Stimulated activated CD4-positive, alpha-beta T cell treated with anti-CD3 and anti-CD28 coated beads, Interleukin-15, amount 100 ng/mL, for 1 hour (primary cell): ENCODE measurements at places on chromosomes 2 and 18.

GRCh38 chr2:175436076-175436475 lies 254.6 kb upstream of the ATP5MC3 start:
- DNase-seq = no peak

GRCh38 chr2:43100883-43101662 lies 125.3 kb downstream of the ZFP36L2 start:
- no peak for DNase-seq

- DNase-seq = no peak
Observed at GRCh38 chr2:3557639-3558204, 411 bp downstream of the RNASEH1 start.

- no peak for DNase-seq
Observed at GRCh38 chr18:55163550-55163949, 204.3 kb upstream of the CCDC68 start.

GRCh38 chr2:236575510-236575909 lies 5.9 kb downstream of the ACKR3 start:
- DNase-seq = no peak

GRCh38 chr2:165864296-165864695 lies 70.2 kb upstream of the GALNT3 start:
- DNase-seq = no peak

GRCh38 chr18:11672846-11673454 lies 16.1 kb upstream of the GNAL start:
- no peak for DNase-seq

- DNase-seq = no peak
Observed at GRCh38 chr2:36613801-36614200, 15.8 kb upstream of the FEZ2 start.

DNA sequence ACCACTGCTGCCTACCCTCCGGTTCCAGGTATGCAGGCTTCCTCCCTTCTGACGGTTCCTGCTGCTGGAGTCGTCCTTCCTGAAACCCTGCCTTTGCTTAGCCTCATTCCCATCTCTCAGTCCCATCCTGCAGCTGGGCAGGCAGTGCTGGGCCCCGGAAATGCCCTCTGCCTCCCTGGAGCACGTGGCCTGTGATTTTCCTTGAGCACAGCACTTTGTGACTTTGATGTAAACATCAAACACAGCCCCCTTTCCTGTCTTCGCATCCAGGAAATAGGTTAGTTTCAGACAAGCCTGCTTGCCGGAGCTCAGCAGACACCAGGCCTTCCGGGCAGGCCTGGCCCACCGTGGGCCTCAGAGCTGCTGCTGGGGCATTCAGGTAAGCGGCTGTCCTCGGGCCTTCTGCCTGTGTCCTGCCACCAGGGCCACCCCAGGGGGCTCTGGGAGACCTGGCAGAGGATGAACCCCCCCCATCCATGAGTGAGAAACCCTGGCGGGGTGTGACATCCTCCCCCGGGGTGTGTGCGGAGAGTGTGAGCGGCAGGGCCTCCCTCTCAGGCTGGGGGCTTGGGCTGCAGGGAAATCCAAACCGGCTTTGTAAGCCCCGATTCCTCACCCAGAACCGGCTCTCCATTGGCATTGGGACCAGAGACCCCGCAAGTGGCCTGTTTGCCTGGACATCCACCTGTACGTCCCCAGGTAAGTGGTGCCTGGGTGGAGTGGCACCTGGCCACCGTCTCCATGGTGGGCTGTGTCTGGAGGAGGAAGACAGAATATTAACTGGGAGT lies at the start of gene ZAP70:
Gene ZAP70 (plus strand): TSS at position 281 of the 788 bp plus-strand sequence. CDS start 10,461 bp downstream, outside the sequence.
- peak; percentile 38 for DNase-seq

DNA sequence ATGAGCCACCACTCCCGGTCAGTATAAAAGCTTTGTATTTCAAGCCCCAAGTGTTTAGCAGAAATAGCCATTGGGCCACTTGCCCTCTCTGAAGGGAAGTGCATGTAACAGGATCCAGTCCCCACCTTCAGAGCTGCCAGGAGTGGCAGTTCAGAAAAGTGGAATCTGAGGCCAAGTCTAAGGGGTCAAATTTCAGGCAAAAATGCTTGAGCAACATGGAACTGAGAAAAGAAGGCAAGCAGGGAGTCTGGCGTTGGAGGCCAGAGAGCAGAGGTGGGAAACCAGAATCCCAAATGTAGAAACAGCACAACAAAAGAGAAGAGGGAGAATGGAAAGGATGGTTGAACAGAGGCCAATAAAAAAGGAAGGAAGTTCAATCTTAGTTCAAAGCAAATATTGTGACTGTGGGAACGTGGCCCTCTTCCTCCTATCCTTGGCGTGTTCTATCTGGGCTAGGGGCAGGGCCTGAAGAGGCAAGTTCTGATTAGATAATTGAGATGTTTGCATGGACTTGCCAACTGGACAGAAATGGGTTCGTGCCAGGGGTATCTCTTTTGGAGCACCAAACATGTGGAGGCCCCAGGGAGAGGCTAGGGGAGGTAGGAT lies 102.2 kb downstream of the AP1S3 start:
- DNase-seq = no peak

- no peak for DNase-seq
Observed at GRCh38 chr2:40440835-40441234, 11.1 kb downstream of the SLC8A1 start.

GRCh38 chr2:171018522-171018921 lies 89.5 kb downstream of the GORASP2 start:
- DNase-seq = no peak

DNA sequence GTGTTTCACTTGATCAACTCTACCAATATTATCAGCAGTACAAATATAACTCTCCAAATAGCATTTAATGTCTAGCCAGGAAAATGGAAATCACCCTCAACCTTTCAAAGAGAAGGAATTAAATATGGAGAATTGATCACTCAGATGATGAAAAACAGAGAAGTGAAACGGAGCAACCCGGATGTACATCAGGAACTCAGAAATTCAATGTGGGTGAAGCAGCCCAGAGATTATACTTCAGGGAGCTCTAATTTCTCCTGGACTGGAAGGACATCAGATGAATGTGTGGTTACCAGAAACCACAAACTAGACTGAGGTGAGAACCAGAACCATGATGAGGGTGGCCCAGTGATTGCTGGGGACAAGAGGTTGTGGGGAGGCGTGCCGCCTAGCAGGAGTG lies 35.5 kb upstream of the COBLL1 start:
- no peak for DNase-seq

DNA sequence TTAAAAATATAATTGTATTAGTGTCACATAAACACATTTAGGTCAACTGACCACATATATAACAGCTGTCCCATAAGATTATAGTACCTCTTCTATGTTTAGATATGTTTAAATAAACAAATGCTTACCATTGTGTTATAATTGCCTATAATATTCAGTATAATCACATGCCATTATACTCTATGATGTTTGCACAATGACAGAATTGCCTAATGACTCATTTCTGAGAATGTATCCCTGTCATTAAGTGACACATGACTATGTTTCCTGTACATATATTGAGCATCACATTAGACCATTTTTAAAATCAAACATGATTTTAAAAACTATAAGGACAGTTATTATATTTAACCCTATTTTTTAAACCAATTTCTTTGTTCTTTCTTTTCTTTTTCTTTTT lies 89.8 kb downstream of the HS6ST1 start:
- no peak for DNase-seq

DNA sequence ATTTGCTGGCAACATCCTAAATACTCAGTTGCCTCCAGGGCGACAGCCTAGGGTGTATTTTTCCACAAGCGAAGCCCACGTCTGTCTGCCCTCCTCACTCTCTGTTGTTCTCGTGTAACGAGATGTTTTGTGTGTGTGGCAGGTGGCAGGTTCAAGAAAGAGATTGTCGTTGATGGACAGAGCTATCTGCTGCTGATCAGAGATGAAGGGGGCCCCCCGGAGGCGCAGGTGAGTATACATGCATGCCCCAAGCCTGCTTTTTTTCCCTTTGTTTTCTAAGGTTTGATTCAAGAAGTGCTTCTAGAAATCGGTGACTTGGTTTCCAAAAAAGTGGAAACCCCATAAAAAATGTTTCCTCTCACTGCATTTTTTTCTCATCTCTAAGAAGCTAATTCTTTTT lies 247.0 kb downstream of the AGAP1 start:
- DNase-seq = no peak

DNA sequence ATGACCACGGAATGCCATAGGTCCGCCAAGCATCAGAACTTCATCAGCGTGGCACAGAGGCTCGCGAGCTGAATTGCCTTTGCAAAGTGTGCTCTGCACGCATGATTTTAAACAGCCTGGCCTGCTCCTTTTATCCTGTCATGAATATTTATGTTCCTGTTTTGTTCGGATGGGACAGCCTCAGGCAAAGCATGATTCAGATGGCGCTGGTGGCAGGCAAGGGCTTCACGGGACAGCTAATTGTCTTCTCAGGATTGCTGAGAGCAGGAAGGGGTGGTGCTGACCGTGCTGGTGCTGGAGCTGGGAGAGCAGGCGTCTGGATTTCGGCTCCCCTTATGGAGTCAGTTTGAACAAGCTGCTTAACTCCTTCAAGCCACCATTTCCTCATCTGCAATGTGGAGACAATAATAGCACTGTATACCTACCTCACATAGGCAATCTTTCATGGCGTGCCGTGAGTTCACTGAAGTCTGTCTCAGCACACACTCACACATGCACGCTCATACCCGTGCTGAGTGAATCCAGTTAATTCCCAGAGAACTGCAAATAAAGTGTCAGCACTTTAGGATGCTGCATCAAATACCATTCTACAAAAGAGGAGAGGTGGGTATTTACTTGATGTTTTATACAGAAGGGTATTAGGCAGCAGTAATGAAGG lies 79.7 kb upstream of the APCDD1 start:
- DNase-seq = no peak

DNA sequence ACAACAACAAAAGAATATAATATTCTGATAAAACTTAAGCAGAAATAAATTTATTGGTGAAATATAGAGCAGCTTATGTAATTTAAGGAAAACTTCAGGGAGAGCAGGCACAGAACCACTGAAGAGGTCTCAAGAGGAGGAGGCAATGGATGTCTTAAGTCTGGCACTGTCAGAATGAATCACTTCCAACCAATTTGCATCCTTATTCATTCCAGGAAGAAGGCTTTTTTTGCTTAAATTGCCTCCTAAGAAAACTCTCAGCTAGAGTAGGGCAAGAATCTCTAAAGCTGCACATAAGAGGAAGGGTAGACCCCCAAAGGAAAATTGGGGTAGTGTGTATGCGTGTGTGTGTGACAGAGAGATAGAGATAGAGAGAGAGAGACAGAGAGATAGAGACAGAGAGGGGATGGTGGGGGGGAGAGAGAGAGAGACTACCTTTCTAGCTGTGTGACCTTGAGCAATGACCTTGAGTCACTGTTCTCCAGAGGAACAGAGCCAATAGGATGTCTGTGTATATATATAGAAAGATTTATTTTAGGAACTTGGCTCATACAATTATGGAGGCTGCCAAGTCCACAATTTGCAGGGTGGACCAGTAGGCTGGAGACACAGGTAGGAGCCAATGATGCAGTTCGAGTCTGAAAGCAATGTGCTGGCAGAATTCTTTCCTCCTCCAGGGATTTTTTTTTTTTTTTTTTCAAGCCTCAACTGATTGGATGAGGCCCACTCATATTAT lies 96.4 kb upstream of the LINC00305 start:
- no peak for DNase-seq

DNA sequence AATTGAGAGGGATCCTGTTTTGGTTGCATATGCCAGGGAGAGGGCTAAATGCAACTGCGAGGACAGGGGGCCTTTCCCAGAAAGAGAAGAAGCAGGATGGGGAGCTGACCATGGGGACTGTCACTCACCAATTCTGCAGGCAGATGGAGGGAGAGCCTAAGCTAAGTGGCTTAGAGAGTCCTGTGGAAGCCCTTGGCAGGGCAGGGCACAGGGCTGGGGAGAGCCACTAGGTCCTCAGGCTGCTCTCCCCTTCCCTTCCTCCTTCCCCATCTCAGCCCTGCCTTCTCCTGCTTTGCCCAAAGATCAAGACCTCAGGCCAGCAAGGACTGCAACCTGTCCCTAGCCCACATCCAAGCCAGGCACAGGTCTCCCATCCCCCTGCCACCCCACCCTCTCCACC lies 24.4 kb upstream of the CATIP start:
- no peak for DNase-seq

DNA sequence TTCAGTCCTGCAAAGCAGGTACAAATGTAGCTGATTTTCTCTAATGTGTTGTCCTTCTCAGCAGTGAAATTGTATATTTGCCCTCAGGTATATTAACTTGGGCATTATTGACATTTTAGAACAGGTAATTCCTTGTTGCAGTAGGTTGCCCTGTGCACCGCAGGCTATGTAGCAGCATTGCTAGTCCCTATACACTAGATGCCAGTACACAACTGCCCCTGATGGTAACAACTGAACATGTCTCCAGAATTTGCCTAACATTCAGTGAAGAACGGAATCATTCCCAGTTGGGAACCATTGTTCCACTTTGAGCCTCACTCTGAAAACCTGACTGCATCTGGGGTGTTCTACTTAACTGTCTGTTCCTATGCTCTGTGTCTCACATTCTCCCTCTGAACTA lies 23.1 kb upstream of the TFPI start:
- no peak for DNase-seq

GRCh38 chr2:159229476-159230144 lies 56.9 kb downstream of the WDSUB1 start:
- no peak for DNase-seq

- no peak for DNase-seq
Observed at GRCh38 chr18:55268628-55269275, 309.5 kb upstream of the CCDC68 start.

DNA sequence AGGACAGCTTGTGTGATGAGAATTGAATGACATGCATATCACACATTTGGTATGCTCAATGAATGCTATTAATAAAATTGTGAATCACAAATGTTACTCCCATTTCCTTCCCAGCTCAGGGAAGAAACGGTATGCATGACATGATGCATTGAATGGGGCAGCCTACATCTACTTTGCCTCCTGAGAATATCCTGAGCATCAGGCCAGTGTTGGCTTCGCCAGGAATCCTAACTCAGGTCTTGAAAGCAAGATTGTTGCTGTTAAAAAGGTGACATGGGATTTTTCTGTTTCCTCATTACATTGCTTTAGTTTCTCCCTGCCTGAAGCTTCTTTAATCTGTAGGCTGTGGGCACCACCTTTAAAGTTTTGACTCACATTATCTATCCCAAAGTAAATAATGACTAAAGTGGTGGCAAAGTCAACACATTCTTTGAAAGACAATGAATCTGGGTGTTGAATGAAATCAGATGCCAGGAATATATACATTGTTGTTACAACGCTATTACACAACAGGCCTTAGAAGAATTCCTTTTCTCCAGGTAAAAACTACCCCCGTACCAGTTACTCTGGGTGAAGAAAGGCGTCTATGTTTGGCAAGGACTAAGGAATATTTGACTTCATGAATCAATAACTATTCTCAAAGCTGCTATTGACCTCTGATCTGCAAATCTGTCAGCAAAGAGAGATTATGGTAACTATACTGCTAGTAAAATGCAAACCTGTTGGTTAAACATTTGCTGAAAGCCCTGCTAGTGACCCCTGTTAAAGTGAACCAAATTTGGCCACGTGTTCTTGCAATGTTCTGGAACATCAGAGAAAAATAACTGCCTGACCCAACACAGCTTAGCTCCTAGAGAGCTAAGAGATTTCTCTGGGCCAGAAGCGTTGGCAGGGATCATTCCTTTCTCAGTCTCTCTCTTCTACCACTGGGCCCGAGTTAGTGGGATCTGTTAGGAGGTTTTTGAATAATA lies 30.5 kb upstream of the NEDD4L start:
- DNase-seq = no peak
